Activated naive CD8-positive, alpha-beta T cell treated with anti-CD3 and anti-CD28 coated beads for 36 hours (primary cell): ENCODE measurements at places on chromosomes 2 and 18.
A peak's percentile ranks its signal among the peaks of the same experiment; 100 is the strongest.

DNA sequence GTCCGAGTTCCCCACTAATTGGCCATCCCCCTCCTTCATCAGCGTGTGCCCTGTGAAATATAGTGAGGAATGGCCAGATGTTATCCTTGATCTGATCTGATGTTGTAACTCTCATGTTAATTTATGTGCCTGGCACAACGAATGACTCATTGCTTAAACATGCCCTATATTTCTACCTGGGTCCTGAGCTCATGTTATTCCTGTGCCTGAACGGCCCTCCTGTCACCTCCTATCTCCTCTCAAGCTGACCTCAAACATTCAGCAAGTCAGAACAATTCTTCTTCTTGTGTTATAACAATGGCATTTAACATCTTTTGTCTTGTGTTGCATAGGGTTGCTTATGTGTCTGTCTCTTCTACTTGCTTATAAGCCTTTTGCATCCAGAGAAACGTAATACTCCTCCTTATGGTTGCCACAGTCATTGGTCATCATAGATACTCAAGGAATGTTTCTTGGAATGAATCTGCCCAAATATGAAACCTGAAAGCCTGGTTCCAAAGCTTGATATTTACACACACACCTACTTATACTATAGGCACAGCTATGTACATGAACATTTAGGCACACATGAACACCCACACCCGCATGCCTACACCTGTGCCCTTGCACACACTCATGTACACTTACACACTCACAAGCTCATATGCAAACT, 80.2 kb upstream of the PHLPP1 start:
- DNase-seq = no peak

DNA sequence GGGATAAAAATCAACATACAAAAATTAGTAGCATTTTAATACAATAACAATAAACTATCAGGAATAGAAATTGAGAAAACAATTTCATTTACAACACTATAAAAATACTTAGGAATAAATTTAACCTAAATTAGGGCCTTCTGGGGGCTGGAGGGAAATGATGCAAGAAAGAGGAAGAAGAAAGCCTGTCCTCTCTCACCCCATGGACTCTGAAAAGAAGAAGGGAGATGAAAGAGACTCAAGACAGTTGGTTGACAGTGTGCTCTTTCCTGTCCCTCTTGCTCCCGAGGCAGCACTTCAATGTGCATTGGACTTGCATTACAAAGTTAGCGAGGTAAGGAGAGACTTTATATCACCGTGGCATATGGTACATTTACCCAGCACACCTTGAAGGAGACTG, 88.5 kb downstream of the VAPA start:
- DNase-seq = no peak

- DNase-seq = peak; percentile 58
Observed at GRCh38 chr2:203802342-203803052, 65.1 kb upstream of the CTLA4 start.

- DNase-seq = no peak
Observed at GRCh38 chr2:37802211-37802752, 122.8 kb upstream of the RMDN2 start.

DNA sequence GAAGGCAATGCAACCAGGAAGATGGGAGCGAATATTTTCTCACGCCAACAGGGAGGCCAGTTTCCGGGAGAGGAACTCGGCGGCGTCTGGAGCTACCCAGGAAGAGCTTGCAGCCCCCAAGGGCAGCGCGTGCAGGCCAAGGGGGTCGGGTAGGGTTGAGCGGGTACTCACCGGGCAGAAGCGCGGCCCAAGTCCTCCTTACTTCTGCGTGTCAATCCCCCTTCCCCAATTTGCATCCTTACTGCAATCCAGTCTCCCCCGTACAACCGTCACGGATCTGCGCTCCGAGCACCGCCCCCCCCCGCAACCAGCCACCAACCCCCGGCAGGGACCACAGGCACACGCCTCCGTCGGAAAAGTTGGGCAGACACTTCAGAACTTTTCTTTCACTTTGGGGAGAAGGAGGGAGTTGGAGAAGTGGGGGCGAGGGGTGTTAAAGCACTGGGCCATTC, 1.3 kb downstream of the ATP8B1 start:
- DNase-seq = peak; percentile 48

- DNase-seq = no peak
Observed at GRCh38 chr2:134836986-134837385, 1.4 kb upstream of the ACMSD start.

DNA sequence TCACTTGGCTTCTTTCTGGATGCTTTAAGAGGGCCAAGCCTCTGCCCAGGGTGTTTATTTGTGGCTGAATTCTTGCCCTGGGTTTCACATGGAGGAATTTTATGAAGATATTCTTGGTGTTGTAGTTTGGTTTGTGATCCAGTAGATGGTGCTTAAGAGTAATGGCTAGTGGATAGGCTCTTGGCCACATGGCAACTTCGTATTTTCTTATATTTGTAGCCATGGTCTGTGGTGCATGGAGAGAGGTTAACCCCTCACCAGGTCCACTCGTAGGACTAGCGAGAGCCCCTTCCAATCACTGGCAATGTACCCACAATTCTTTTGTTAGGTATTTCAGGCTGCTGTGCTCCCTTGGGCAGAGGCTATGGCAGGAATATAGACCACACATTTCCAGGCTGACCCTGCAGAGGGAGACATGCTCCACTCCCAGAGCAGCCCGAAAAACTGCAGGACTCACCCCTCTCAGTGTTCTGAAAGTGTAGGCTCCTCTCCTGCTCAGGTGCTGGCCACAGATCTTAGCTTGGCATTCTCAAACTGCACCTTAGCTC, 582.1 kb upstream of the SETBP1 start:
- no peak for DNase-seq

DNA sequence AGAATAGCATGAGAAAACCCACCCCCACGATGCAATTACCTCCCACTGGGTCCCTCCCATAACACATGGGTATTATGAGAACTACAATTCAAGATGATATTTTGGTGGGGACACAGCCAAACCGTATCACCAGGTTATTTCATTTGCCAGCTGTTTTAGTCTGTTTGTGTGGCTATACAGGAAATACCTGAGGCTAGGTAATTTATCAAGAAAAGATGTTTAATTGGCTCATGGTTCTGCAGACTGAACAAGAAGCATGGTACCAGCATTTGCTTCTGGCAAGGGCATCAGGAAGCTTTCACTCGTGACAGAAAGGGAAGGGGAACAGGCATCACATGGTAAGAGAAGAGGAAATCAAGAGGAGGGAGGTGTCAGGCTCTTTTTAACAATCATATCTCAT, 329.2 kb downstream of the GULP1 start:
- no peak for DNase-seq

- peak; percentile 37 for DNase-seq
Observed at GRCh38 chr2:39665811-39666490, at the start of gene TMEM178A. Gene TMEM178A, plus strand, starts transcription at chr2:39665917. Its CDS starts 58 bp downstream, at chr2:39665975.

- DNase-seq = no peak
Observed at GRCh38 chr2:213751446-213751845, 467.2 kb downstream of the SPAG16 start.

DNA sequence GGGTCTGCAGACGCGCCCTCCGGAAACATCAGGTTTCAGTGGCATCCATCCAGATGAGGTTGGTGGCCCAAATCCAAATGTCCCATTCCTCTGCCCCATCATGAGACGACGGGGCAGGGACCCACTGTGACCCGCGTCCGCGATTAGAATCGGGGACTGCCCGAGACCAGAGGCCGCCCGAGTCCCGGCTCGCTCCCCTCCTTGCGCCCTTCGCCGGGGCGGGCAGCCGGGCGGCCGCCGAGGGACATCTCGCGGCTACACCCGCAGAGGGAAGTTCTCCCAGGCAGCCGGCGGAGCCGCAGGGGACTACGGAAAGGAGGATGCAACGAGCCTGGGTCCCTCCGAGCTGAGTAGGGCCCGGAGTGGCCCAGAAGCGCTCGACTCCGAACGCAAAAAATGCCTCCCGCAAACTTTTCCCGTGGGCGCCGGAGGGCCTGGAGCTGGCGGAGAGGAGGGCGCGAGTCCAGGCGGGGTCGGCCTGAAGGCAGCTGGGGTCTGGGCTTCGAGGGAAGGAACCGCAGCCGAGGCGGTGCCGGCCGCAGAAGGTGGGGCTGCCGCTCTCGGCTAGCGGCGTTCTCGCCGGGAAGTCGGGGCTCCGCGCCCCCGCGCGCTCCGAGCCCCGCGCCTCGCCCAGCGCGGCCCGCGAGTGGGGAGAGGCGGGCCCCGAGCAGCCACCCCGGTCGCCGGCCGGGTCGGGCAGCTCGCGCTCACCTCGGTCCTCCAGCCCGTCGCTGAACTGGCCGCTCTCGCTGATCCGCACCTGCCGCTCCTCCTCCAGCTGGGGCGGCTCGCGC, 580 bp downstream of the TMEM163 start:
- no peak for DNase-seq

DNA sequence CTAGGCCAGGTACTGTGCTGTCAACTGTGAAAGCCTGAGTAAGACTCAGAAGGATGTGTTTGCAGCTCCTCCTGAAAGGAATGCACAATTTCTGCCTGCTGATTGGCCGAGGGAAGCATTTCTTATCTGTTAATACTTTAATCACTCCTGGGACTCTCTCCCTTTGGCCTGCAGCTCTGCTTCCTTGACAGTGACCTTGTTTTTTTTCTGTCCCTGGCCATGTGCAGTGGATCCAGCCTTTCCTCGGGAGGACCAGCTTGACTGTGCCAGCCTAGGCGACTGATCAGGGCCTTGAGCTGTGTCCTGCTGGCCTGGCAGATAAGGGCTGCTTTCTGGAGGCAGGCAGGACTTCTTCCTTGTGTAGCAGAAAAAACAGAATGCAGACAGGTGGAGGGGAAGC, 10.0 kb downstream of the RNF144A start:
- no peak for DNase-seq

DNA sequence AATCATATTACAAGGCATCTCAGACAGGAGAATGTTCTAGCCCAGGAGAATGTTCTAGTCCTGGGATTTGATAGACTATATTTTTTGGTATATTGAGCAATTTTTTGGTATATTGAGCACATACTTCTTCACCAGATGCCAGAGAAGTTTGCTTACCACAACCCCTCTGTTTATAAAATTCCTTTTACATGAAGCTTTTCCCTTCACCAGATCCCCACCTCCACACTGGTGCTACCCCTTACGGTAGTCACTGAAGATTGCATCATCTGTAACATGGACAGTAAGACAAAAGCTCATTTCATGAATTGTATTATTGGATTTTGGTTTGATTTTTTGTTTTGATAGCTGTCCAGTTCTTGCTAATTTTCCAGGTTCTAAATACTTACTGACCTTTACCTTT, 7.2 kb upstream of the HNMT start:
- no peak for DNase-seq

DNA sequence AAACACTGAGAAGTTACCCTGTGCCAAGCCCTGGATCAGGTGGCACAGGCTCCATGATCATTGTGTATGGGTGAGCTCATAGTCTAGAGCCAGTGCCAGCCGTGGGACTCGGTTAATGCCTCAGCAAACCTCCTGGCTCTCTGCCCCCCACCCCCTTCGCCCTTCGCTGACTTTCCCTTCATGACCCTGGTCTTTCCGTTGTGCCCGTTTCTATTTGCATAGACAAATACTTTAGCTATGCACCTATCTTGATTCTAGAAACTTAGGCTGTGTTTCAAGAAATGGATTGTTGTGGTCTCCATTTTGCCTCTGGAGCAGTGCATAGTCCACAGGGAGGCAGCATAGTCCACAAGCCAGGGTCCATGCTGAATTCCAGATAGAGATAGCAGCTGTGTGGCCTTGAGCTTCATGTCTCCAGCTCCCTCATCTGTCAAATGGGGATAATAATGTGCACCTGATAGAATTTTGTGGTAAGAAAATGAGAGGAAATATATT, 44.8 kb upstream of the KDM3A start:
- DNase-seq = no peak

DNA sequence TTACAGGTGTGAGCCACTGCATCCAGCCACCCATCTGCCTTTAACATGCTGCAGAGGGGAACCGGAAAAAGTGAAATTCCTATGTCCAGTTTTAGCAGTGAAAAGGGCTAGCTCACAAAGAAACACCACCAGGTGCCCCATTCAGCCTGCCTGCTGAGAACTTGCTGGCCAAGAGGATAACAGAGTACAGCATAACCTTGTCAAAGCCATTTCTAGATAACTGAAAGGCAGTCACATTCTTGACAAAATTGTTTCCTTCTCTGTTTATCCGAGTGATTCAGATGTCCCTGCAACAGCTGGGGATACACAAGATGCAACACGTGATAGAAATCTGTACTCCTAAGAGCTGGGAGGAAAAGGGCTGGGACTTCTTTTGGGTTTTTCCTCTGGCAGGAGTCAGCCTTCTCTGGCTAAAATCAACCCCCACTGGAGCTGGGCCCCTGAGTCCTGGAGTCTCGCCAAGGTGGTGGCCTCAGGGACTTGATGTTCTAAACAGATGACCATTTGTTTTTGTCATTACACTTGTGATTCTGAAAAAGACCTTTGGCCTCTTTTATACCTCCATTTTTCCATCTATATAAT, 505.4 kb downstream of the BCL11A start:
- no peak for DNase-seq

DNA sequence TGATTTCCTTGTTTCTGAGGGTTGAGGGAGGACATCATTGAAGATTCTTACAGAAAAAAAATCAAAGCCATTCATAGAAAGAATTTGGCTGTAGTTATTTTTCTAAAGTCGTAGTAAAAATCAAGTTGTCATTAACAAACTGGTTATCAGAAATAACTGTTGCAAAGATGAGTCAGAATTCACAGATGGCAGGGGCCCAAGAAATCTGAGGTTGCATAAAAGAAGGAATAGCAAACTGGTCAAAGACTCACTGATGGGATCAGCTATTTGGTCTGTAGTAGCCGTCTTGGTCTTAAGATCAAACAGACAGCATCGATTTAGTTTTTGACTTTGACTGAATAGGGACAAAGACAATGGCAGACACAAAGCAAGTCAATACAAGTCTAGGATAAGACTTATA, 334.3 kb downstream of the FIGN start:
- DNase-seq = no peak

- DNase-seq = no peak
Observed at GRCh38 chr2:167555098-167555720, 666.9 kb downstream of the XIRP2 start.

GRCh38 chr2:207403950-207404349, 125.8 kb upstream of the CREB1 start:
- no peak for DNase-seq

- DNase-seq = no peak
Observed at GRCh38 chr2:82013641-82014040, 1709.1 kb upstream of the LRRTM1 start.

GRCh38 chr2:200787351-200788120, 24.2 kb upstream of the BZW1 start:
- DNase-seq = no peak

GRCh38 chr2:127597984-127598380, 48.0 kb upstream of the GPR17 start:
- DNase-seq = no peak

DNA sequence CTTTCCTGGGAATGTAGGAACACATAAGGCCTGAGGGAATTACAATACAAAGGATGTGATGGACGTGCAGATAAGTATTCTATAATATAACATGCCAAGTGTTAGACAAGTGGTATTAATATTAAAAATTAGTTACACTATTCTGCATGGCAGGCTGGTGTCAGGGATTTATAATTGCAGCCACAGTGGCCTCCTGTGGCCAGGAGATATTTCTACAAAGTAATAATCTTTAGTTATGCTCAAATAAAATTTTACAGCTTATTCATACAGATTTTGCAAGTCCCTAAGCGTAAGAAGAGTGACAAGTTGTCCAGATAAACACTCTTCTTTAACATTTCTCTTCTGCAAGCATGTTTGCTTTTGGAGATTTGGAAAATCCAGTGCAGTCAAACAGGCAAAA, 90.4 kb upstream of the CBLN2 start:
- no peak for DNase-seq
